ENCODE measurements at places on chromosomes 1 and 21.

DNA sequence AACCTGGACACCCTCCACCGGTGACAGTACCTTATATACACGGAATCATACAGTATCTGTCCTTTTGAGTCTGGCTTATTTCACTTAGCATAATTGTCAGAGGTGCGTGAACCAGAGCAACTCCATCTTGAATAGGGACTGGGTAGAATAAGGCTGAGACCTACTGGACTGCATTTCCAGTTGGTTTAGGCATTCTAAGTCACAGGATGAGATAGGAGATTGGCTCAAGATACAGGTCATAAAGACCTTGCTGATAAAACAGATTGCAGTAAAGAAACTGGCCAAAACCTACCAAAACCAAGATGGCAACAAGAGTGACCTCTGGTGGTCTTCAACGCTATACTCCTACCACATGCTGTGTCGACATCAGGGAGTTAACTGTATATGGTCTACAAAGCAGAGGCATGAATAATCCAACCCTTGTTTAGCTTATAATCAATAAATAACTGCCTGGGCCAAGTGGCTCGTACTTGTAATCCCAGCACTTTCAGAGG is 1.4 kb upstream of the FDPS start:
- DNase-seq = no peak

GRCh38 chr1:81689531-81689941 is 111.2 kb upstream of the ADGRL2 start:
- no peak for DNase-seq

- DNase-seq = no peak
Observed at GRCh38 chr1:115012434-115012833, 17.2 kb upstream of the TSHB start.

DNA sequence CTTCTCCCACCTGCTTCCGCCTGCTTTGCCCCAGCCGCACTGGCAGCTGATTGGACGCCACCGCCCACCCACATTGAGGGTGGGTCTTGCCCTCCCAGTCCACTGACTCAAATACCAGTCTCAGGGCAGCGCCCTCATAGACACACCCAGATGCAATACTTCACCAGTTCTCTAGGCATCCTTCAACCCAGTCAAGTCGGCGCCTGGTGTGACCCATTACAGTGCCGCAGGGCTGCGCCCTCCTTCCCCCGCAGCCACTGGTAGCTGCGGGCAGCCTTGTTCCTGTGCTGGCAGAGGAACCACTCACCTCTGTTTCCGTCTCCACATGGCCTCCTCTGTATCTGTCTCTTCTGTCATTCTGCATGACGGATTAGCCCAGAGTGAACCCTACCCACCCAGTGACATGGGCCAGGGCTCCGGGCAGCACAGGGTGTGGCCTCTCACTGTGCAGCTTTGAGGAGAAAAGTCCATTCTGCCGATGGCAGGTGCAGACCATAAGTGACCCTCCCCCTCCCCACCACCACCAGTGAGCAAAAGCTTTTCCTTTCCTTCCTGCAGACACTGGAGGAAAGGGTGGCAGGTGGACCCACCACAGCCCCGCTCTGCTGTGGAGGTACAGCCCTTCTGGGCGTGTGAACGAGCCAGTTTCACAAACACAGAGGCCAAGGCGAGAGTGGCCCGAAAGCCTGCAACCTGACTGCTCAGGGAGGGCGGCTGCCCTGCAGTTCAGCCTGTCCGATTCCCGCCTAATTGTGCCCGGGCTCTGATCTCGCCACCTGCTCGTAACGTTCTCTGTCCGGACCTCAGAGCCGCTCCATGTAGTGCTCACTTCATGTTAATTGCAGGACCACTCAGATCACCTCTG is 57.1 kb downstream of the FAAP20 start:
- no peak for DNase-seq

DNA sequence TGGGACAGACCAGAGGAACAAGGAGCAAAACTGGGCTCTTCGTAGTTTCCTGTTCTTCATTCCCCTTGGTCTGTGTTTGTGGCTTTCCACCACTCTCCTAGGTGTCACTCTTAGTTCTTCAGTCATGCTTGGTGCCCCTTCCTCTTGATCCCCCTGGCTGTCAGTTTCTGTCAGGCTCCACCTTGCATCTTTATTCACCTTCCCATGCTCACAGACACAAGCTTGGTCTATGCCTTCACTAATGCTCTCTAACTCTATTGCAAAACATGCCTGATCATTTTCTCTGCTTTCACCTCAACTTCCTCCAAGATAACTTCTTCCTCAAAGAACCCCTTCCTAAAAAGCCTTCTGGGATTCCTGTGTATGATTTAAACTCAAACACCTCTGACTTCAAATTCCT is 122.9 kb downstream of the GLUL start:
- DNase-seq = no peak
